ENCODE measurements at places on chromosomes 3 and 15.

DNA sequence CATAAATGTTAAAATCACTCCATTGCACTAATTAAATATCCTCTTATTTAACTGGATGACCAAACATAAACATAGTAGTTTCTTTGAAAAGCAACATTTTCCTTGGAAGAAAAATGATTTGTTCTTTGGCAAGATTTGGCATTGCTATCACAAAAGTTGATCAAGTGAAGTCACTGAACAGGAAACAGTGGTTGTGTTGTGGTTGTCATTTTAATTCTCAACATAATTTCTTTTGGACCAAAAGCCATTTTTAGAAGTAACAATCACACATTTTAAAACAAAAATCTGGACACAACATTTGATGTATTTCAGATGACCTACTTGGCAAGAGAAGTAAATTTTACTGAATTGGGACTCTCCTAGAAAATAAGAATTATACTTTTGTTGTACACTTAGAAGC lies 872.3 kb downstream of the ROBO1 start:
- no peaks in the 10 kb centered on the region for H3K27me3 ChIP-seq
- H3K36me3 ChIP-seq: no peaks in the 10 kb centered on the region
- no peaks in the 10 kb centered on the region for H3K4me1 ChIP-seq
- peak; percentile 9 for DNase-seq
- no peak overlapping the region for H3K27ac ChIP-seq

DNA sequence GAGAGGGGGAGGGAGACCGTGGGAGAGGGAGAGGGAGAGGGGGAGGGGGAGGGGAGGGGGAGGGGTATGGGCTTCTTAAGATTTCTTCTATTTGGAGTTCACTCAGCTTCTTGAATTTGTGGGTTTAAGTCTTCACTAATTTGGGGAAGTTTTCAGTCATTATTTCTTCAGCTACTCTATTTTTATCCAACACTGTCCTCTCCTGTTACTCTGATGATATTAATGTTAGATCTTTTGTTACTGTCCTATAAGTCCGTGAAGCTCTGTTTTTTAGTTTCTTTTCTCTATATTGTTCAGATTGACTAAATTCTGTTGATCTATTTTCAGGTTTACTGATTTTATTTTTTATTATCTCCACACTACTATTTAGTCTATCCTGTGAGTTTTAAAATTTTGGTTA lies 351.5 kb upstream of the TPM1 start:
- no peaks in the 10 kb centered on the region for H3K4me1 ChIP-seq
- H3K36me3 ChIP-seq: no peaks in the 10 kb centered on the region
- no peaks in the 10 kb centered on the region for H3K27me3 ChIP-seq
- no peak for DNase-seq
- no peak overlapping the region for H3K27ac ChIP-seq

DNA sequence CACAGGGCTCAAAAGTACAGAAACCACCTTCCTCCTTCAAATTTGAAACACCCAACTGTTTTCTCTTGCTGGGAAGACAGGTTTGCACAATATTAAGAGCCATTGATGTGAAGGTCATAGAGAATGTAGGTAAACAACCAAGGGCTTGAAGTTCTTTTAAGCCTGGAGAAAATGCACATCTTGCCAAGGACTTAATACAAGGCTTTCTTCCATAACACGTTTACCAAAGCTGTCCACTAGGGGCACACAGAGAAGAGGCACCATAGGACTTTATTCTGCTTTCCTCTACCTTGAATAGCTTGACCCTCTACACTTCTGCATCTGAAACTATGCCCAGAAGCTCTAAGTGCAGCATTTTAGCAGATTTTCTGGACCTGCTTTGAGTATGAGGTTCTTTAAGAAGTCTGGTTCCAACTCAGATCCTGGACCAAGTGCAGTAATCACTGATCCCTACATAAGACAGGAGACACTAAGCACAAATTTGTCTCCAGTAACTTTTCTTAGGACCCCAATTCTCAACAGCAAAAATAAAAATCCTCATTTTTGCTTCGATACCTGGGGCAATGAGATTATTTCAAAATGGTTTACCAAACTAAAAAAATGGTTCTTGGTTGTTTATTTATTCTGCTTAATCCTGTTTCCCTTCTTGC lies 138.0 kb downstream of the FBN1 start:
- H3K4me1 ChIP-seq: no peaks in the 10 kb centered on the region
- no peak overlapping the region for H3K27ac ChIP-seq
- peak; percentile 72 for DNase-seq
- H3K4me3 ChIP-seq: no peak overlapping the region

GRCh38 chr3:64494526-64494925 lies 193.3 kb downstream of the ADAMTS9 start:
- H3K27ac ChIP-seq: no peak overlapping the region
- H3K27me3 ChIP-seq: peaks cover 71% of the 10 kb centered on the region
- H3K4me1 ChIP-seq: no peaks in the 10 kb centered on the region
- no peaks in the 10 kb centered on the region for H3K36me3 ChIP-seq
- DNase-seq: no peak

- H3K4me3 ChIP-seq: no peak overlapping the region
- H3K4me1 ChIP-seq: no peaks in the 10 kb centered on the region
- no peaks in the 10 kb centered on the region for H3K36me3 ChIP-seq
- DNase-seq: no peak
- no peak overlapping the region for H3K27ac ChIP-seq
- no peaks in the 10 kb centered on the region for H3K27me3 ChIP-seq
Measured at GRCh38 chr3:35648347-35648746, 9.0 kb downstream of the ARPP21 start.

GRCh38 chr15:82918162-82918561 lies 34.4 kb downstream of the HOMER2 start:
- no peak overlapping the region for H3K27ac ChIP-seq
- no peak overlapping the region for H3K4me3 ChIP-seq
- no peak for DNase-seq
- H3K36me3 ChIP-seq: no peaks in the 10 kb centered on the region
- H3K27me3 ChIP-seq: no peaks in the 10 kb centered on the region
- H3K4me1 ChIP-seq: no peaks in the 10 kb centered on the region

DNA sequence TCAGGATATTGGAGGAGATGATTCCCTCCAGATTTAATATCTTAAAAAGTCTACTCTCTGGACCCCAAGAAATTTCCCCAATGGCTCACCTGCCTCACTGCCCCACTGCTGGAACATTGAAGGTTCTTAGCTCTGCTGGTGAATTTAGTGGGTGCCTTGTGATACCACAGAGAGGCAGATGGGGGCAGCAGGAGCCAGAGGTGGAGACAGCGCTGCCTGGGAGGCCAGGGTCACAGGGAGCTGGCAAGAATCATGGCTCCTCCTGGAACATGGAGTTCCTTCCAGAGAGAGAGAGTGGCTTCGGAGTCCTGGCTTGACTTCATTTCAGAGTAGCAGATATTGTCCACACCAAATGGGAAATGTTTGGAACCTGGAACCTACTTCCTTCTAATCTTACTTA lies 263.5 kb upstream of the CFAP20DC start:
- peak; percentile 1 for DNase-seq
- no peaks in the 10 kb centered on the region for H3K36me3 ChIP-seq
- H3K27me3 ChIP-seq: no peaks in the 10 kb centered on the region
- no peaks in the 10 kb centered on the region for H3K4me1 ChIP-seq
- H3K27ac ChIP-seq: no peak overlapping the region
- H3K4me3 ChIP-seq: no peak overlapping the region

DNA sequence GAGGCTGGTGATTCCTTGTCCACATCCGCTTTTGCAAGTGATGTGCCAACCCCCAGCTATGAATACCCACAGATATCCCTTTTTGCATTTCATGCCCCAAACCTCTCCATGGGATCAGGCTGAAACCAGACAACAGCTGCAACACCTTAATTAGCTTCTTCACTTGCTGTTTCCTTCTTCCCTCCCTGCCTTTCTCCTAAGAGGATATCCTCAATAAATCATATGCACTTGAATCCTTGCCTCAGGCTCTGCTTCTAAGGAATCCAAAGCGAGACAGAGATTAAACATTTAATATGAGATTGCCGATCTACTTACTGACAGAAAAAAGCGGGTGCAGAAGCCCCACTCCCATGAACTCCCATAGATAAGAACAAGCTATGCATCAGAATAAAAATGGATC lies 138.1 kb downstream of the CNTN6 start:
- DNase-seq: no peak
- H3K27ac ChIP-seq: no peak overlapping the region
- H3K4me3 ChIP-seq: no peak overlapping the region
- H3K4me1 ChIP-seq: no peaks in the 10 kb centered on the region
- H3K27me3 ChIP-seq: no peaks in the 10 kb centered on the region

GRCh38 chr15:46858150-46858549 lies 859.2 kb upstream of the SEMA6D start:
- H3K36me3 ChIP-seq: no peaks in the 10 kb centered on the region
- H3K4me3 ChIP-seq: no peak overlapping the region
- H3K27me3 ChIP-seq: no peaks in the 10 kb centered on the region
- no peak for DNase-seq

- no peaks in the 10 kb centered on the region for H3K36me3 ChIP-seq
- no peaks in the 10 kb centered on the region for H3K27me3 ChIP-seq
- H3K4me1 ChIP-seq: no peaks in the 10 kb centered on the region
Measured at GRCh38 chr3:156449710-156450574, 105.0 kb downstream of the SSR3 start.

- H3K27me3 ChIP-seq: no peaks in the 10 kb centered on the region
- no peak overlapping the region for H3K4me3 ChIP-seq
- H3K27ac ChIP-seq: no peak overlapping the region
- no peaks in the 10 kb centered on the region for H3K4me1 ChIP-seq
- no peaks in the 10 kb centered on the region for H3K36me3 ChIP-seq
Measured at GRCh38 chr3:13254028-13254951, 165.8 kb downstream of the NUP210 start.

DNA sequence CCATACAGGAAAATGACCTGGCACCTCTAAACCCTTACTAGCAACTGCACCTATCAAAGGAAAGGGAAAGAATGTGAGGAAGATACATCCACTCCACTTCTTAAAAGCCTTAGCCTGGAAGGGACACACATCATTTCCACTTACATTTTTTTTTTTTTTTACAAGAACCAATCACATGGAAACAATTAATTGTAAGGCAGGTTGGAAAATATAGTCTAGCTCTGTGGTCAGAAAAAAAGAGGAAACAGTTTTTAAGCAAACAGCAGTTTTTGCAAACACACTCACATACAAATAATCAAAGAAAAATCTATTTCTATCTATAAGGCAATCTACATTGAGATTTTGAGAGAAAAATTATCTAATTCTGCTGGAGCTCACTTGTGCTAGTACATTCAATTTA lies 98.9 kb upstream of the SPRED1 start:
- H3K4me1 ChIP-seq: no peaks in the 10 kb centered on the region
- no peaks in the 10 kb centered on the region for H3K36me3 ChIP-seq
- H3K27me3 ChIP-seq: no peaks in the 10 kb centered on the region
- no peak overlapping the region for H3K4me3 ChIP-seq
- no peak for DNase-seq

DNA sequence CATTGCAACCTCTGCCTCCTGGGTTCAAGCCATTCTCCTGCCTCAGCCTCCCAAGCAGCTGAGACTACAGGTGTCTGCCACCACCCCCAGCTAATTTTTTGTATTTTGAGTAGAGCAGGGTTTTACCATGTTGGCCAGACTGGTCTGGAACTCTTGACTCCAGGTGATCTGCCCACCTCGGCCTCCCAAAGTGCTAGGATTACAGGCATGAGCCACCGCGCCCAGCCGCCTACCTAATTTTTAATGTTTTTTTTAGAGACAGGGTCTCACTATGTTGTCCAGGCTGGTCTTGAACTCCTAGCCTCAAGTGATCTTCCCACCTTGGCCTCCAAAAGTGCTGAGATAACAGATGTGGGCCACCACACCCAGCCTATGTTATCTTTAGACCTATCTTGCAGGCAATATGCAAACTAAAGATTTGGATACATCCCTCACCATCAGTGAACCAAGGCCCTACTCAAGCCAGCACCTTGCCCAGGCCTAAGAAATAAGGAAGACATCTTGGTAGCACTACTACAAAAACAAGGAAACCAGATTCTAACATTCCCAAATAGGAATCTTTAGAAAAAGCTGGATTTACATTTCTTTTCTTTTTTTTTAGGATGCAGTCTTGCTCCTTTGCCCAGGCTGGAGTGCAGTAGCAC lies 6.3 kb upstream of the GMPPB start:
- DNase-seq: no peak
- no peaks in the 10 kb centered on the region for H3K27me3 ChIP-seq
- peaks cover 63% of the 10 kb centered on the region for H3K36me3 ChIP-seq

GRCh38 chr3:197504641-197505121 lies 51.1 kb downstream of the BDH1 start:
- H3K4me3 ChIP-seq: no peak overlapping the region
- peaks cover 5% of the 10 kb centered on the region for H3K4me1 ChIP-seq
- no peak for DNase-seq
- H3K36me3 ChIP-seq: no peaks in the 10 kb centered on the region
- H3K27ac ChIP-seq: no peak overlapping the region

Measured in common myeloid progenitor, CD34-positive (primary cell).